NCI-H226 (cell line): ENCODE measurements at places on chromosomes 3 and 15.

- peak; percentile 32 for DNase-seq
Observed at GRCh38 chr3:148315756-148316155, 381.9 kb upstream of the AGTR1 start.

GRCh38 chr3:116896116-116896515, 186.5 kb downstream of the TUSC7 start:
- DNase-seq = no peak

DNA sequence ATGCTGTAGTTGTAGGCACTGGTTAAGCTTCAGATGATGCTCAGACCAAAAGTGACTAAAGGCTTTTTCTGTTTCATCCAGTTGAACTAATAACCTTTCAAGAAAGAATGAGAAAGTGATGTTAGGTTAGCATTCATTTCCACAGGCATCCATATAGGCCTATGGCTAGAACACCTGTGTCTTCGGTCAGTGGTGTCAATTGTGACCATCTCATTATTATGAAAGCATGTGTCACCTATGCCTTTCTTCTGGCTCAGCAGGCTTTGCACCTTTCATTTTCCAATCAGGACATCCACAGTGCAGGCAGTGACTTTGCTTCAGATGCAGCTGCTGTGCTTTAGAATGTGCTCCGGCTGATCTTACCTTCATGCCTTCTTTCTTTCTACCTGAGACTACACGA, 57.9 kb downstream of the B3GNT5 start:
- DNase-seq = no peak

GRCh38 chr3:185724761-185725160, 100.1 kb downstream of the IGF2BP2 start:
- DNase-seq = no peak

DNA sequence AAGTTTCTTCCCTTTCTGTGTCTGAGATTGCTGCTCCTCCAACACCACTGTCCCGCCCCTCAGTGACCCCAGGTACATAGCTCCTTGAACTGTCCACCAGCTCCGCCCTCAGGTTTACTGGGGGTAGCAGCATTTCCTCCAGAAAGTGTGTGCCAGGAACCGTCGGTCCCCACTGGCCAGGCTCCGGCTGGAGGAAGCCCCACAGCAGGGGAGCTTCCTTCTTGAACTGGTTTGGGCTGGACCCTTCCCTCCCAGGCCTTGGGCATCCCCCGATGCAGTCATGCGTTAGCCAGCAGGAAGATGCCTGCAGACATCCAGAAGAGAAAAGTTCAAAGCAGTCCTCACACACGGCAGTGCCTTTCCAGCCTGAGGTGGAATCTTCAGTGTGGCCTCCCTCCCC, 19.7 kb downstream of the PAK6 start:
- DNase-seq = peak; percentile 9

- no peak for DNase-seq
Observed at GRCh38 chr15:64695561-64695992, 79.8 kb downstream of the RBPMS2 start.

DNA sequence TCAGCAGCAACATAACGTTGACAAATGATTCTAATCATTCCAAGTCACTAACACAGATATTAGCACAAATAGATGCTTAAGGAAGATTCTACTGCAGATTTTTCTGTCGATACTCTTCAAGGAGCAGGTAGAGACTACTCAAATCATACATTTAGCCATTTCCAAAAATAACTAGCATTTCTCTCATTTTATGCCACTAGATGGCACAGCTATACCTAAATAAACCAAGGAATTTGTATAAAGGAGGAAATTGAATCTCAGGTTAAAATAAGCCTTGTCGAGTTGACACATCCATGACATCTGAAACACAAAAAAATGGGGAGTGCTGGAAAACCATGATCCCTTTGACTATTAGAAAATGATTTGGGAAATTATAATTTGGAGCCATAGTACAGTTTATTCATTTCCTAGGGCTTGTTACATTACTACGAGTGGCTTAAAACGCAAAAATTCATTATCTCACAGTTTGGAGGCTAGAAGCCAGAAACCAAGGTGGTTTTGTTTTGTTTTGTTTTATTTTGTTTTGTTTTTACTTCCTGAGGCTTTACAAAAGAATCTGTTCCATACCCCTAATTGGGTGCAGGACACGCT, 59.5 kb upstream of the STRIT1 start:
- peak; percentile 7 for DNase-seq

- DNase-seq = no peak
Observed at GRCh38 chr15:22257047-22258008, 177.0 kb downstream of the OR4M2 start.

DNA sequence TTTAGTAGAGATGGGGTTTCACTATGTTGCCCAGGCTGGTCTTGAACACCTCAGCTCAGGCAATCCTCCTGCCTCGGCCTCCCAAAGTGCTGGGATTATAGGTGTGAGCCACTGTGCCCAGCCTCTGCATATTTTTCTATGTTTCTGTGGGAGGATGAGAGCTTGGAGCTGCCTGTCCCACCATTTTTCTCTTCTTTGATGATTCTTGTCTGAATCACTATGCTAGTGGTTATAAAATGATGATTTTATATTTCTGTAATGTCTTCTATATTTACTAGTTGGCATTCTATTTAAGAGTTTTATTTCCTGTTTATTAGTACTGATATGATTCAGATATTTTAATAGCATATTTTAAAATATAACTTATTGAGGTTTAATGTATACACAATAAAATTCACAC, 69.7 kb downstream of the CHCHD6 start:
- no peak for DNase-seq
